Stimulated activated CD4-positive, alpha-beta T cell treated with anti-CD3 and anti-CD28 coated beads, Interleukin-15, amount 100 ng/mL, for 48 hours (primary cell): ENCODE measurements at places on chromosomes 11 and 22.

DNA sequence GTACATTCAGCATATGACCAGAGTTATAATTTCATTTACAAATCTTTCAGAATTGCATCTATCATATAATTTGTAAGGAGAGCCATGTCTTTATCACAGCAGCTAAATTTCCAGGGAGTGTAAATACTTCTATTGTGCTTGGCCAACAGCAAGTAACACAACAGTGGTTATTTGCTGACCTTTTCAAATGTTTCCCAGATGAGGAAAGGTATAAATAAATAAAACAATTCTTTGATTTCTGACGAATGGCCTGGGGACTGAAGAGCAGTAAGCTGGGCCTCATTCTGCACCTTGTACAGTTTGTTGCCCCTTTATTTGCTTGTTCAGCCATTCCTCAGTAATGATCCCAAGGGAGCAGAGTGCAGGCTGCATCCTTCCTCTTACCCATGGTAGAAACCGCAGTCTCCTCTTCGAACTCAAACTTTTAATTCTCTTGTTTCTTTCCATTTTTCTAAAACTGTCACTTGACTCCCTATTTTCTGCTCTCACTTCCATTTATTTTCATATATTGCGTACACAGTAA lies 132.8 kb downstream of the DDX10 start:
- DNase-seq: no peak

DNA sequence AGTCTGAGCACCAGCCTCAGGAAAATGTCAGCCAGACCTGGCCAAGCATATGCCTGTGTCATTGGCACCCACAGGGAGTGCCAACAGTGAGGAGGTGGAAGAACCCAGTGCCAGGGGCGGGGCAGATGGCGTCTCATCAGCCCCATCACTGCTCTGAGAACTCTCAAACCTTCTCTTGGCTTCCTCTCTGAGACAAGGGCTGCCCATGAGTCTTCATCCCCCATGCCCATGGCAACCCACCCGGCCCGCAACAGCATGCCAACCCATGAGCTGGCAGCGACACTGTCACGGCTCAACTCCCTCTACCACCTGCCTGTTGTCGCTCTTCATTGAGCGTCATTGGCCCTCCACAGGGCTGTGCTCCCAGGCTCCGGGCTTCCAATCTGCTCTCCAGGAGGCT lies 340.5 kb downstream of the BUD13 start:
- no peak for DNase-seq

DNA sequence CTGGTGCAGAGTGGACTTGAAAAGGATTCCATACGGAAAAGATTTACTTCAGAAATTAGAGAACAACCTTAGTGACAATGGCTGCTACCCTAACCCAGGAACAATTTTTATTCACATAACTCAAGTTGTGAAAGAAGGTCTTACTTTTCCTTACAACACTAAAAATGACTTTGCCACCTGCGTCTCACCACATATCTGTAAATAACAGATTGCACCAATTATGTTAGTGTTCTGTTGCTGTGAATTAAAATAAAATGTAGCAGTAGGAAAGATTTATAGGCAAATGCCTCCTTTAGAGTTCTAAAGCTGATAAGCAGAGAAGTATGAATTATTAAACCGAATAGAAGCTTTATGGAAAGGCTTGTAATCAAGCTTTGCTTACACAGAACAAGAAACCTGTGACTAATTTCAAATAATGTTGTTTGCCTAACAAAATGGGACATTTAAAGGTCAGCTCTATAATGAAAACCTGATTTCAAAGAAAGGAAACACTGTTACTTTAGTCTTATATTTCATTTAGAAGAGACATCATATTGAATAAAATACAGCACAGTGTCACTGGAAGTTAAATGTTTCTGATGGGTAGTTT lies 2237.8 kb downstream of the LRRC4C start:
- DNase-seq: no peak

- DNase-seq: no peak
Measured at GRCh38 chr11:76275446-76275845, 69.1 kb upstream of the WNT11 start.

- DNase-seq: no peak
Measured at GRCh38 chr11:7577291-7578190, 63.7 kb downstream of the PPFIBP2 start.

DNA sequence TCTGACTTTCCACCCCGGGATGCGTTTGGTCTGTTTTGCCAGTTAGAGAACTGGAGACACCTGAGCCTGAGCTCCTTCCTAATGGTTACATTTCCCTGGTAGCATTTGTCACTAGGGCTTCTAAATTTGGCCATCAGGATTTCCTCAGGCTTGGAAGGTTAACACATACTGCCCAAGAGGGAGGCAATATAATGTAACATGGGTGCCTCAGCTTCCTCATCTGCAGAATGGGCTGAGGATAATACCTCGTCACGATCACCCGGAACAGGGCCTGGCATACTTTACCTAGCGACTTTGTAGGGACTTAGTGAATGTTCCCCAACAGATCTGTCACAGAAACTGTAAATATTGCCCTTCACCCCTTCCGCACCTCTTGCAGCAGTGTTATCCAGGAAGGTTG lies 11.3 kb downstream of the IL17RA start:
- no peak for DNase-seq

DNA sequence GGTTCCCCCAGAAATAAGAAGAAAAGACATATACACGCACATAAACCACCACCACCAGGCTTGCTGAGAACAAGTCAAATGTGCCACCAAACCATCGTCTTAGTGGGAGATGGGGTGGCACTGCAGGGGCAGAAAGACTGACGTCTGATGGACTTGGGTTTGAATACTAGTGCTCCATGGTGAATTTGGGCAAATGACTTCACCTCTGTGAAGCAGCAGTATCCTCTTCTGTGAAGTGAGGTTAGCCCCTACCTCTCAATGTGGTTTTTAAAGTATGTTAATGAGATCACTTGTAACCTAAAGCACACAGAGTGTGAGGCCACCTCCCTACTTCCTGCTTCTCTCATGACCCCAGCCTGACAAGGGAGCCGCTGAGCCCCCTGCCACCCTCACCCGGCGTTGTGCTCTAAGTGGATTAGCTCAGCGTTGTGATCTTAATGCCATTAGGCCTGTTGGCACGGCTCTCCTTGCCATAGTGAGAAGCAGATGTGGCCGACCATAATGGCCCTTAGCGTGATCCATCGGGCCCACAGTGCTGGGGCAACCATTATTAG lies 14.4 kb downstream of the ZBTB16 start:
- DNase-seq: no peak

DNA sequence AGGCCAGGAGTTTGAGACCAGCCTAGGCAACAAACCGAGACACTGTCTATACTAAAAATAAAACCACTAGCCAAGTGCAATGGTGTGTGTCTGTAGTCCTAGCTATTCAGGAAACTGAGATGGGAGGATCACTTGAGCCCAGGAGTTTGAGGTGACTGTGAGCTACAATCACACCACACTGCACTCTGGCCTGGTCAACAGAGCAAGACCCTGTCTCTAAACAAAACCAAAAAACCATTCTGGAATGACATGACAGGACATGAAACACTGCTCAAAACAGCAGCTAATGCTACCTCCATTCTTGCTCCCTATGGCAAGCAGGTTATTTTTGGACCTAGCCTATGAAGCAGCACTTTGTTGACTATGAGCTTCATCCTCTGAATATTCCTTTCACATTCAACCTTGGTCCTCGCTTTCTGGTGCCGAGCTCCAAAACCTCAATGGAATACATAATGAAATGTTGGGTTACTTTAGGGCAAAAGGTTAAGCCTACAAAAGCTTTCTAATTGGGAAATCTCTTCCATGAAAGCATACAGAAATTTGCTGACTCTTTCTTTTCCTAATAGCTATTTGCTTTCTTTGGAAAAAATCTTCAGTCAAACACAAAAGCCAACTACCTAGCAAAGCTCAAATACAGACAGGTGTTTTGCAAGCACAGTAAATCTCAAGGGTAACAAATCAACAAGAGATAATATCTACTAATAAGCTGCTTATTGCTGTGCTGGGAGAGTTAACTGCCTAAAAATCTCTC lies 21.1 kb downstream of the SIK3 start:
- no peak for DNase-seq

DNA sequence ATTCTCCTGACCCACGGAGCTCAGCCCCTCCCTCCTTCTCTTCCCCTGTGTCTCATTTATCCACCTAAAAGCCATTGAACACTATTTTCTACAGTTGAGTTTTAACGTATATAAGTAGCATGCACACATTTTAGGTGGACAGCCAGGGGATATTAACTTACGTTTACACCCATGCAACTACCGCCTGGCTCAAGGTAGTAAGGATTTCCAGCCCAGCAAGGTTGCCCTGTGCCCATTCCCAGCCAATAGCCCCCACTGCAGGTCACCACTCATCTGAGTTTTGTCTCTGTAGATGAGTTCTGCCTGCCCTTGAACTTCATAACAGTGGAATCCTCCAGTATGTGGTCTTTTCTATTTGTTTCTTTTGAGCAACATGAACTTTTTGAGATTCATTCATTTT lies 65.4 kb downstream of the SMIM38 start:
- no peak for DNase-seq

DNA sequence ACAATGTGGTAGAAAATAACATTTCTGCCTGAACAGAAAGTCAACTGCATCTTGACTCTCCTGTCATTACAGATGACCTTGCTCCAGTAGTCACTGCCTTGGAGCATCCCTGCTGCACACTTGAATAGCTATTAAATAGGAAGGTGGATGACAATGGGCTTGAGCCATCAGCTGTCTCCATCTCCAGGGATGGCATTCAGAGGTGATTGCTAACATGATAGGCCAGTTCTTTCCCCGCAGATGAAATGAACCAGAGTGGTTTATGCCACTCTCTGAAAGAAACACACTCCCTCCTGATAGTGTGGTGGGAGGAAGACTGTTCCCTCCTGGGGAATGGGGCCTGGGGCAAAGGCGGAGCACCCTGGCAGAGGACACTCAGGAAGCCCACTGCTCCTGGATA lies 57.1 kb upstream of the OLFML1 start:
- no peak for DNase-seq
